ENCODE measurements at places on chromosomes 2 and 18.

GRCh38 chr18:10659000-10659399 lies 133.2 kb downstream of the NAPG start:
- DNase-seq, result no peak

GRCh38 chr2:108542071-108542470 lies 7.8 kb downstream of the LIMS1 start:
- DNase-seq, result peak; percentile 79

- DNase-seq, result peak; percentile 70
Measured at GRCh38 chr2:67075530-67076238, 321.4 kb upstream of the ETAA1 start.

DNA sequence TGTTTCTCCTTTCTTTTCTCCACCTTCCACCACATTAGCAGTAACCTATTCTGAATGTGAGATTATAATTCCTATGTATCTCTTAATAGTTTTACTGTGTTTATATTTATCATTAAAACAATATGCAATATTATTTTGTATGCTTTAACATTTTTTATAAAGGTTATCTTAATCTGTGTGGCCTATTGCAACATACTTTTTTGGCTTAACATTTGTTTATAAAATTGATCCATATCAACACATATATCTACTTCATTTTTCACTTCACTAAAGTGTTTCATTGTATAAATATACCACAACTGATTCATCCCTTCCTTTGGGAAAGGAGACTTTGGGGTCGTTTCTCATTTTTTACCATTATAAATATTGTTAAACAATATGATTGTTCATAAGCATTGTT lies 48.6 kb downstream of the ATP9B start:
- peak; percentile 21 for DNase-seq

- peak; percentile 83 for DNase-seq
Measured at GRCh38 chr18:2969695-2970094, 43.2 kb downstream of the LPIN2 start.

DNA sequence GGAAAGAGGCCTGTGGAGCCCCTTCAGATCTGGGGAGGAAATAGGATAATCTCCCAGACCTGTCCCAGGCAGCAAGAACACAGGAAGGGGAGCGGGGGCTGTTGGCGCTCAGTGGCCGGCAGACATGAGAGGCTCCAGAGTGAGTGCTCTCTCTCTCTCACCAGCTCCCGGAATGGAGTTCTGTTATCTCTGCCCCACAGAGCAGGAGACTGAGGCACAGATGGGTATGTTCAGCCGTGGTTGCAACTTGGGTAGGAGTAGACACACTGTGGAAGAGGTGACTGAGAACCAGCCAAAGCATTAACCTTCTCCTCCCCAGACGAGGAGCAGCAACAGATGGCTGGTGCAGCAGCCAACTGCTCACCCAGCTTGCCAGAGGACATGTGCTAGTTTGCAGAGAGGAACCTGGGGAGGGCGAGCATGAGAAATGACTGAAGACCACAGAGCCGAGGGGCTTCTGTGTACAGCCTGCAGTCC lies 82.0 kb downstream of the NRP2 start:
- no peak for DNase-seq

DNA sequence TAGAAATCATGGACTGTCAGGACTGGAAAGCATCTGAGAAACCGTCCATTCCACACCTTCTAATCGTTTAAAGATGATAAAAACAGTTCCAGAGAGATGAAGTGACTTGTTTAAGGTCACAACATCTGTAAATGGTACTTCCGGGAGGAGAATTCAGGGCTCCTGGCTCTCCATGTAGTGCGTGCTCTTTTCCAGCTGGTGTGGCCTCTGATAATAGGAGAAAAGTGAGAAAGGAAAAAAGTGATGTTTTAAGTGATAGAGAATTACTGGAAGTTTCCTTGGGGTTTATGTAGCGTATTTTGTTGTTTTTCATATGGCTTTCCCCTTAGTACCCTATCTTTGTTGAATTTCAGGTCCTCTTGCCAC lies 663 bp downstream of the C2orf49 start:
- no peak for DNase-seq
